Left ventricle myocardium superior (tissue), 1 donor: ENCODE measurements at places on chromosomes 2 and 18. TPM values are rescaled to one million over a fixed set of nuclear protein-coding genes. Genes with fewer than 3 reads are reported as not detected.
A peak's percentile ranks its signal among the peaks of the same experiment; 100 is the strongest.

The FLACC1 gene
- 5.0 TPM for total RNA-seq

The KRTCAP3 gene
- total RNA-seq, result not detected

The PTH2R gene
- not detected for total RNA-seq

The CFAP65 gene
- not detected for total RNA-seq

DNA sequence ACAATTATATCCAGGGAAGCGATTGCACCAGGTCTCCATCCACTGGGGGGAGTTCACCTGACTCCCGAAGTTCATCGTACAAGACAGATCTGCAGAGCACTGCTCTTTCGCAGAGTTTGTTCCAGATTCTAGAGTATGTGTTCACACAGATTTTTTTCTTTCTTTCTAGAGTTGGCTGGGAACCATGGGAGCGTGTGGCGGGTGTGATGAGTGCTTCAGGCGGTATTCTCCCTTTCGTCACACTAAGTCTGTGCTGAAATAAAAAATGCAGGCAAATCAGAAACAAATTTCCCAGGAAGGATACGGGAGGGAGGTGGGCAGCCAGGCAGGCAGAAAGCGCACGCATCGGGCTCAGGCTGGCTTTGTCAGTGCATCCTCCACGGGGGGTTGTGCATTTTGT, 129.8 kb upstream of the SOX11 start:
- DNase-seq, result no peak

- no peak for DNase-seq
Observed at GRCh38 chr18:5600378-5601071, 56.7 kb upstream of the EPB41L3 start.

GRCh38 chr2:120230515-120231471, 7.6 kb upstream of the TMEM185B start:
- DNase-seq, result peak; percentile 19

GRCh38 chr2:19823507-19823906, 78.3 kb downstream of the TTC32 start:
- no peak for DNase-seq

GRCh38 chr2:223929571-223930102, 15.5 kb downstream of the WDFY1 start:
- no peak for DNase-seq

GRCh38 chr18:32777049-32777448, 4.2 kb upstream of the KLHL14 start:
- DNase-seq, result no peak

DNA sequence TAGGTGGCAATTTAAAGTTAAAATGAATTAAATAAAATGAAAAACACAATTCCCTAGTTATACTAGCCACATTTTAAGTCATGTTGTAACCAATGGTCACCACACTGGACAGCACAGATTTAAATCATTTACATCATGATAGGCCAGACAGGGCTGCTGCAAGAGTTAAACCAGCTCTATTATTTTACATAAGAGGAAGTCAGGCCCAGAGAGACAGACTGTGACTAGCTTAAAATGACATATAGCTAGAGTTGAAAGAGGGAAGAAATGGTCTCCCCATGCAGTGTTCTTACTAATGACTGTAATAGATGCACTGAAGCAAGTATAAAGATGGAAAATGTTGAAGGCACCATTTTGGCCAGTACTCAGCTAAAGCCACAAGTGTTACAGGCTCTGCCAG, 69.6 kb downstream of the SLC66A3 start:
- no peak for DNase-seq

GRCh38 chr2:80689106-80689505, 384.6 kb upstream of the LRRTM1 start:
- no peak for DNase-seq

DNA sequence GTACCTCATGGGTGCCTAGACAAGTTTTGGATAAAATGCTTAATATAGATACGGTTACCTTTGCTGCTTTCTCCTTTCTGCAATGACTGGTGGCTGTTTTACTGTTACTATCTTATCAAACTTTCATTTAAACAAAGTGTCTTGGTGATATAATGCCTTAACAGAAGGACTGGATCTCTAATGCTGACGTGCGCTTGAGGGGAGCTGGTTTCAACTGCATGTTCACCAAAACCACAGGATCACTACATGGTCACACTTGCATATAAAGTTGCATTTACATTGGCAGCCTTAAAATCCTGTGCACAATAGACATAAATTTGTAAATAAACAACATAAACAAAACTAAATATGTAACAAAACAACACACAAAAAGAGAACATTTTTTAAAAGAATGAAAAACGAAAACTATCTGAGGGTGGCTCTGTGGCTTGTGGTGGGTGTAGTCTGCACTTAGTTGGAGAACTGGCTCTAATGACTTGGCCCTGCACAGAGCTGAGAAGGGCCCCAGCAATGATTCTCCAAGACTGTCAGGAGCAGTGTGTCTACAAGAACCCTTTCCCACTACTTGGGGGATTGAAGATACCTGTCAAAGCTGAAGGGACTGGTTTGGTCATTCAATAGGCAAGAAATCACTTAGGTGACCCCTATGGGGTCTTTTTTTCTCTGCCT, 135.5 kb downstream of the UXS1 start:
- DNase-seq, result no peak

DNA sequence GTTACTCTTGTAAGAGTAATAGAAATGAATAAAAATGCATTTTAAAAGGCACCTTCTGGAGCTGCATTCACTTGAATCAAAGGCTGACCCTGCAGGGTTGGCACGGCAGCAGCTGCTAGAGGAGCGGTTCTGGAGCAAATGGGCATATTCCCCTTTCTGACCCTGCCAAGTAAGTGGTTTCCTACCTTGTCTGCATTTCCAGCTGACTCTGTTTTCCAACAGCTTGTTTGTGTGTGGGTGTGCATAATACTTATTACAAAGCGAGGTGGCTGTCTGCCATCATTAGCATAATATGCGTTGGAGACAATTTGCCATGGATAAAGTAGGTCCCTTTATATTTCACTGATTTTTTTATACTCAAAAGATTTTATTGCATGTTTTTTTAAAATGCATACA, 21.3 kb upstream of the TTN start:
- no peak for DNase-seq

GRCh38 chr2:210387074-210387473, 72.1 kb upstream of the MYL1 start:
- DNase-seq, result no peak

DNA sequence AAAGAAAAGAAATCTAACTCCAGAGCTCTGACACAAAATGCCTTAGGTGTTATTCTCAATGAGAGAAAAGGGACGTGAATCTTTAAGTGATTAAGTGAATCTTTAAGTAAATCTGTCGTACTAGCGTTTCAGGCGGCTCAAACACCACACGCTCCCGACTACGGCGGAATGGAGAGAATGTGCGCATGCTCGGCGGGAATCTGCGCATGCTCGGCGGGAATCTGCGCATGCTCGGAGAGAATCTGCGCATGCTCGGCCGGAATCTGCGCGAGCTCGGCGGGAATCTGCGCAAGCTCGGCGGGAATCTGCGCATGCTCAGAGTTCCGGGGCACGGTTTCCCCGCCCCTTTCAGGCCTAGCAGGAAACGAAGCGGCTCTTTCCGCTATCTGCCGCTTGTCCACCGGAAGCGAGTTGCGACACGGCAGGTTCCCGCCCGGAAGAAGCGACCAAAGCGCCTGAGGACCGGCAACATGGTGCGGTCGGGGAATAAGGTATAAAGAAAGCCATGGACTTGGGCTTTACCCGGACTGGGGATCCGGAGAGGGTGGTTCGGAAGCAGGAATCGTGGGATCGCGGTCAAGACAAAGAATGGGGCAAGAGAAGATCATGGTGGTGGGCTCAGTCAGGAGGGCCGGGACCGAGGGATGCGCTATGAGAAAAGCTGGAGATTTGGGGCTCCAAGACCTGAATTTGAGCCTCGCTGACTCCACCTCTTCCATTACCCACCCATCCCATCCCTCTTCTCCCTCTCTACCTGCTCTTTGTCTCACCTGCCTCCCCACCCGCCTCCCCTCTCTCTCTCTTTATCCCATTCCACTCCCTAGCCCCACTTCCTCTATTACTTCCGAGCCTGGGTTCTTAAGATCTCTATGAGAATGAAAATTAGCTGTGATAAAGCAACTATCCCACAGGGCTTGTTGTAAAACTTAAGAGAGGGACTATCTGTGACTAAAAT, at the start of gene XRCC5:
Gene XRCC5, plus strand, starts transcription at position 382 of the 955 bp plus-strand sequence. Its CDS starts 89 bp downstream, at position 471.
- peak; percentile 98 for DNase-seq

GRCh38 chr2:101368376-101368775, 18.9 kb downstream of the CREG2 start:
- DNase-seq, result no peak

GRCh38 chr2:186806591-186806990, 42.4 kb downstream of the ZSWIM2 start:
- DNase-seq, result no peak

GRCh38 chr2:105442056-105442455, 43.2 kb upstream of the FHL2 start:
- DNase-seq, result no peak

GRCh38 chr18:42632801-42633200, 482.7 kb downstream of the RIT2 start:
- no peak for DNase-seq

DNA sequence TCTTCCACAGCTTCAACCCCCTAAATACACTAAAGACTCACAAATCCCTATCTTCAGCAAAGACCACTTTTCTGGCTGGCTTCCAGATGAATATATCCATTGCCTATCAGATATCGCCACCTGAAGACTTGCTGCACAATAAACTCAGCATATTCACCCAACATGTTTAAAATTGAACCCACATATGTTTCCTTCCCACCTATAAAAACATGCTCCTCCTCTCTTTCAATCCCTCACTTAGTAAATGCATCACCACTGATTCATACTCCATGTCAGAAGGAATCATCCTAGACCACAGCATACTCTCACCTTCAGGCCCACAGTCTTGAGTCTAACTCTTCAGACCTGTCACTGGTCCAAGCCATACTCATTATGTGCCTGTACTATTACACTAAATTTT, 5.3 kb downstream of the SPC25 start:
- no peak for DNase-seq
